Smooth muscle cell of trachea (primary cell): ENCODE measurements at places on chromosomes 3 and 15. TPM values are rescaled to one million over a fixed set of nuclear protein-coding genes. Genes with fewer than 3 reads are reported as not detected.

Gene ATP13A4
- total RNA-seq: 0.33 and 0.58 TPM in 2 replicates

Gene AGTR1
- total RNA-seq: 2.3 and 3.3 TPM in 2 replicates

Gene LMCD1
- 13.5 and 41.8 TPM in 2 replicates for total RNA-seq

Gene CSTA
- 2.6 and 7.8 TPM in 2 replicates for total RNA-seq

Gene MOBP
- under 0.01 TPM in 1 of 2 replicates, not detected in the other for total RNA-seq

Gene MCF2L2
- total RNA-seq: 0.15 TPM in 1 of 2 replicates, not detected in the other

Gene SLC22A14
- 0.15 TPM in 1 of 2 replicates, not detected in the other for total RNA-seq

Gene GNAT1
- total RNA-seq: not detected in 2 replicates

Gene ESYT3
- total RNA-seq: 0.17 TPM in 1 of 2 replicates, not detected in the other

Gene FOXB1
- not detected in 2 replicates for total RNA-seq

Gene ZNF502
- 3.6 and 6.0 TPM in 2 replicates for total RNA-seq

Gene PAQR5
- 5.8 and 7.9 TPM in 2 replicates for total RNA-seq

Gene NDN
- 59.6 and 132 TPM in 2 replicates for total RNA-seq

Gene ROPN1
- total RNA-seq: not detected in 2 replicates

Gene LMLN
- 7.9 and 10.9 TPM in 2 replicates for total RNA-seq

Gene FBXO40
- total RNA-seq: under 0.01 TPM in 1 of 2 replicates, not detected in the other

Gene DTWD1
- 50.3 and 61.0 TPM in 2 replicates for total RNA-seq

Gene IQCH
- total RNA-seq: 4.5 and 8.7 TPM in 2 replicates

Gene PTX3
- total RNA-seq: 120 and 266 TPM in 2 replicates
